Stimulated activated CD8-positive, alpha-beta memory T cell treated with anti-CD3 and anti-CD28 coated beads, Interleukin-7, amount 100 ng/mL, for 24 hours (primary cell): ENCODE measurements at places on chromosomes 3 and 15.

DNA sequence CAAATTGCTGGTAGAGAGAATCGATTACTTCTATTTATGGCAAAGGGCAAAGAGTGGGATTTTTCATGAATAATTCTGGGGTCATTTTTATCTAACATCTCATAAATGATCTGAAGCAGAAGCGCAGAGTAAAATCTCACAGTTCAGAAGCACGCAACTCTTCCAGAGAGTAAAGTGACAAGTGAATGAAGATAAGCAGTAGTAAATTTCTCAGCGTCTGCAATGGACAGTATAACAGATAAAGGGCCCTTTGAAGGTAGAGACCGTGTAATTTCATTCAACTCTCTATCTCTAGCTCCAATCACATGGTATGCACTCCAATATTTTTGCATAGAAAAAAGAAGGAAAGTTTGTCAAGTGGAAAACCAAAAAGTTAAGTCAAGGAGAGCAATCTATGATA lies 521.1 kb upstream of the NECTIN3 start:
- no peak for DNase-seq

DNA sequence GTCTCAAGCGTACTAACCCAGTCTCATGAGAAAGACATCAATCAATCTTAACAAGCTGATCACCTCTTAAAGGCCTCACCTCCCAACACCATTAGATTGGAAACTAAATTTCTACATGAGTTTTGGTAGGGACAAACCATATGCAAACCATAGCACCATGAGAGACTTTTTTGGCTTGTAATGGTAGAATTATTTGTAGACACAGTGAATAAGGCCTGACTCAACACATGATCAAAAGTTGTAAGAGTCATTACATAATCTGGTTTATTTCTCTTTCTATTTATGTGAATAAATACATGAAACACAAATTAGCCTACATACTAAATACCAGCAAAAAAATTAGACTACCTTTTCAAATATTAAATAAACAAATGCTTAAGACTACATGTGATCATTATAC lies 183.3 kb upstream of the EPHA6 start:
- DNase-seq: no peak

- no peak for DNase-seq
These were observed 139.5 kb downstream of the TBL1XR1 start for GRCh38 chr3:177057768-177058167.

- DNase-seq: no peak
These were observed 106.9 kb downstream of the LRRN1 start for GRCh38 chr3:3906171-3906570.

DNA sequence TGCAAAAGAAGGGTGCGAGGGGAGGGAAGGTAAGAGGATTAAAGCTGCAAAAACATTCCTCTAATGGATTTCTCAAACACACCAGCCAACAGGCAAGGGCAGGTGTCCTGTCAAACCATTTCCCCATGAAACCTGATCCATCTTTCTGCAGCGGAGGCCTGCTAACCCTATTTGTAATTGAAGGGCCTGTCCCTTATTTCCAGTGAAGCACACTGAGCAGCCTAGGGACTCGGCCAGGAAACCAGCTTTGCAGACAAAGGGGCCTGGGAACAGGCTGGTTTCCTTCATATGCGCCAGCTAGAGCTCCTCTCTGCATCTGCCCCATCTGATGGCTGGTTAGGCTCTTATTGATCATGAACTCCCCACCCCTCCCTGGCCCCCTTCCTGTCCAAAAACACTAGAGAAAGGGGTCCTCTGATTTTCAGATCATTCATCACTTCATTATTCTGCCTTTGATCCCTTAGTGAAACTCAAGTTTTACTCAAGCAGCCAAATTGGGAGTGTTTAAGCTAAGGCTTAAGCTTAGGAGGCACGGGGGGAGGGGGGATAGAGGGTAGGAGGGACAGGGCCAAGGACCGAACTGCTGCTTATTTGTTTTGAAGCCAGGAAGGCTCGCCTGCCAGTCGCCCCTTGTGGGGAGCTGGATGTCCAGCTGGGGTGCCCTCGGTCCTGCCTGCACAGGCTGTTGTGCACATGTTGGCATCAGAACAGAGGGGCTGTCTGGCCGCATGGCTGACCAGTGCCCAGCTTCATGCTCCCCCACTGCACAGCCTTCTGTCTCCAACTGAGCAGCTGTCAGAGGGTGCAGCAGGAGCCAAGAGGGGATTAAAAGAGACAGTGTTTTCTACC lies 53.1 kb downstream of the BOC start:
- DNase-seq: no peak

- DNase-seq: no peak
These were observed 328.0 kb upstream of the DNAJC19 start for GRCh38 chr3:181317508-181317907.

- DNase-seq: no peak
These were observed 148.4 kb downstream of the ADAMTS17 start for GRCh38 chr15:100193277-100193860.

DNA sequence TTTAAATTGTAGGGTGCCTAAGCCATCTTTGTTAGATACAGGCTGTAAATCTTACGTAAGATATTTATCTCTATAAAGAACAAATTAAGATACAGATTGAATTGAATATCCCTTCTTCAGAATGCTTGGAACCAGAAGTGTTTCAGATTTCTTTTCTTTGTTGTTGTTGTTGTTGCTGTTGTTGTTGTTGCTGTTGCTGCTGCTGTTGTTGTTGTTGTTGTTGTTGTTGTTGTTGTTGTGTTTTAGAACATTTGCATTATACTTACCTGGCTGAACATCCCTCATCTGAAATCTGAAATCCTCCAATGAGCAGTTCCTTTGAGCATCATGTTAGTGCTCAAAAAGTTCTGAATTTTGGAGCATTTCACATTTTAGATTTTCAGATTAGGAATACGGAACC lies 26.6 kb downstream of the QTRT2 start:
- DNase-seq: no peak
